Foreskin melanocyte (primary cell): ENCODE measurements at places on chromosomes 12 and 14.

DNA sequence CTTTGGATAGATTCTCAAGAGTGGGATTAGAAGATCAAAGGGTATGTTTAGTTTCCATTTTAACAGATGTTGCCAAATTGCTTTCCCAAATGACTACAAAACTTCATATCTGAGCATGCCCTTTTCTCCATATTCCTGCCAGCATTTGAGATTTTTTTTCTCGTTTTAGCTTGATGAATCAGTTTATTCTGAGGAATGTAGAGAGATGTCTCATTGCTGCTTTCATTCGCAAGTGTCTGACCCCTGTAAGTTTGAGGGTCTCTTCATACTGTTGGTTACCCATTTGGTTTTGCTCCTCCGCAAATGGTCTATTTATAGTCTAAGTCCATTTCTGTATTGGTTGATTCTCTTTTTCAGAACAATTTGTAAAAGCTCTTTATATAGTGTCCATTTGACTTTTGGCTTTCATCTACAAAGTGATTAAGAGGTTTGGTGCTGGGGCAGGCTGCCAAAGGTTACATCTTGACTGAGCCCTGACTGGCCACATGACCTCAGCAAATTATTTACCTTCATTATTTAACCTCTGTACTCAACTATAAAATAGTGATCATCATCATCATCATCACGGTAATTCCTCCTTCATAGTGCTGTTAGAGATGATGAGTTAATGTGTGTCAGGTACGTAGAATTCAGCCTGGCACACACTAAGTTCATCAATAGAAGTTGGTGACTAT lies 33.6 kb downstream of the HCAR2 start:
- no peak for DNase-seq

DNA sequence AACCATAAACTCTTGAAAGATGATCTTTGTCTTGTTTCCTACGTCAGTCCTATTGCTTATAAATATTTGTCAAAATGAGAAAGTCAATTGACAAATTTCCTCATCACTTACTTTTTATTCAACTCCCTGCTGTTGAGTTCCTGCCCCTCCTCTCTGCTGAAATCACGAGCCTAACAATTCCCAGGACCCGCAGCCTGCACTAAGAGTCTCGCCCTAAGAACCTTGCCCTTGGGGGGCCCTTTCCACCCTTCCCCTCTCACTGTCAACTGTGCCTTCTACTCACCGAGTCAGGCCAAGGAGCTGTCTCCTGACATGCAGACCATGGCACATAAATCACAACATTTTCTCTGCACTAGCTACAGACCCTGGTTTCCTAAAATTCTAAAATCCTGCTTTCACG lies 99.0 kb downstream of the STAB2 start:
- no peak for DNase-seq

- DNase-seq = no peak
Observed at GRCh38 chr12:59036973-59037762, 116.9 kb upstream of the LRIG3 start.

DNA sequence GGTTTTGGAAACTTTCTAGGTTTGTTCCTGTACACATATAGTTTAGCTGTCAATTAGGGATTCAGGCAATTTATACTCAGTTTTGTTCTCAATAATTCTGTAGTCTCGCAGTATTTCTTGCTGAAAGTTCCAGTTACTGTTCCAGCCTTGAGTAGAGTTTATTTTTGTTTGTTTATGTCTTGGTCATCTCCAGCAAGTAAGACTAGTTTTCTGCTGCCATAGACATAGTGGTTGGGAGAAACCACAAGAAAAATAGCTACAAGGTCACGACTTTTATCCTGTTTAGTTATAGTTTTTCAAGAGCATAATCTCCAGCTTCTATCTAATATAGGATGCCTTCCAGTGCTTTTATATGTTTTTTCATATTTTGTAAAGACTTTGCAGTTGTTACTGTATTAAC lies 99.6 kb upstream of the FOXG1 start:
- DNase-seq = no peak

GRCh38 chr14:53929871-53930715 lies 26.5 kb downstream of the BMP4 start:
- DNase-seq = no peak

DNA sequence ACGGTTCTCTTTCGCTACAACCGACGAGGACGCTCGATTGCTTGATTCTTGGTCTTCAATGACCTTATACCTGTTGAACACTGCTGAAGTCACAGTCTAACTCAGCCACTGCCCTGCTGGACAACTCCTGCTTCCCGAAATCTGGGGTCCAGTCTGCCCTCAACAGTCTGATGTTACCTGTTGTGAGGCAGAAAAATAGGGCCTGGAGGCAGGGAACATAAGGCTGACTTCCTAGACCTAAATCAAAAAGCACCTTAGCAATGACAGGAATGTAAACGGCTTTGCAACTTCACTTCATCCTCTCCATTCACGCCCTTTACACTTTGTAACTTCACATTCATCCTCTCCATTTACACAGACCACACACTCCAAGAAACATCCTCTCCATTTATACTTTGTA lies 597 bp upstream of the GLTP start:
- DNase-seq = no peak

GRCh38 chr14:75144944-75145343 lies 18.1 kb upstream of the NEK9 start:
- no peak for DNase-seq

GRCh38 chr14:35047976-35048513 lies 2.0 kb downstream of the FAM177A1 start:
- DNase-seq = no peak
